A549 (cell line): ENCODE measurements at places on chromosomes 3 and 15.

GRCh38 chr3:189233225-189233858, 61.6 kb downstream of the TPRG1 start:
- DNase-seq: peak; percentile 73

DNA sequence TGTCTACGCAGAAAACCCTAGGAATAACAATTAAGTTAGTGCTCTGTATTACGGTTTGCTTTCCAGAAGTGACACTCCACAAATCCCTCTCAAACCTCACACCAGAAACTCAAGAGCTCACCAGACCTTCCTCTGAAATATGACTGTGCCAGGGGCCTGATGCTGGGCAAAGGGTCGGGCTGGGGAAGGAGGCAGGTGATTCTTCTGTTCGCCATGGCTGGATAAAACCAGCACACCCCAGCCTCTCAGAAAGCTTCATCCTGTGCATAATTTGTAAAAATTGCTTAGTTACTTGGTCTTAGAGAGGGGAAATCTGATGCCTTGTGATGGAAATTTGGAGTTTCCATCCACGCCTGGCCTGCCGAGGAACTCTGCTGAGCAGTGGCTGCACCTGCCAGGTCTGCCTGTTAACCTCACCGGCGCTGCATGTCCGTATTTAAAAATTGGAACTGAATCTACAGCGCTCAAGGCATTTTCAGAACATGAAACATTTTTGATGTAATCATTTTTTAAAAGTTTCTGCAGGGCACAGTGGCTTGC, 22.7 kb upstream of the ATP1B3 start:
- no peak for DNase-seq

DNA sequence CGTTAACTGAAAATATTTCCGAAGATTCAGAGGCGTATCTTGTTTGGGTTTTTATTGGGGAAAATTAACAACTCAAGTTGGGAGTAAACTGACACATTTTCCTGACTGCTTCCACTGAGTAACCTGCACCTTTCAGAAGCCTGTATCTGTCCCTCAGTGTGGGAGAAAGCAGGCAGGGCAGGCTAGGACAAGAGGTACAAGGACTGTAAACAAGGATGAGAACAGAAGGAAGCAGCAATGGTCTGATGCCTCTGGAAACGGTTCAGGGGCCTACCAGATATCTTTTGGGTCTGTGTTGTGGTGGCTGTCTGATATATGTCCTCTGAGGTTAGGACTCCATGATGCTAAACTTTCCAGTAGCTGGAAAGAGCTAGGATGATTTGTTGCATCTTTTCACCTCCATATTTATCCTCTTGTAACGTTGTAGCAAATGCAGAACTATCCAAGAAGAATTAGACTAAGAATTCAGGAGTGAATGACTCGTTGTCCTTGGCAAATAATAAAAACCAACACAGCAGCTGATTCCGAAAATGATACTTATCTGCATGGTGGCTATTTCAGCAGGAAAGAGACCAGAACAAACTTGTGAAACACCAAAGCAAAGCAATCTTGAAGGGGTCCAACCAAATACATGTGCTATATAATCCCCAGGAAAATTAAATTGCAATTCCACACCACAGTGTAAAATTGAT, 195.9 kb upstream of the ICE2 start:
- no peak for DNase-seq

DNA sequence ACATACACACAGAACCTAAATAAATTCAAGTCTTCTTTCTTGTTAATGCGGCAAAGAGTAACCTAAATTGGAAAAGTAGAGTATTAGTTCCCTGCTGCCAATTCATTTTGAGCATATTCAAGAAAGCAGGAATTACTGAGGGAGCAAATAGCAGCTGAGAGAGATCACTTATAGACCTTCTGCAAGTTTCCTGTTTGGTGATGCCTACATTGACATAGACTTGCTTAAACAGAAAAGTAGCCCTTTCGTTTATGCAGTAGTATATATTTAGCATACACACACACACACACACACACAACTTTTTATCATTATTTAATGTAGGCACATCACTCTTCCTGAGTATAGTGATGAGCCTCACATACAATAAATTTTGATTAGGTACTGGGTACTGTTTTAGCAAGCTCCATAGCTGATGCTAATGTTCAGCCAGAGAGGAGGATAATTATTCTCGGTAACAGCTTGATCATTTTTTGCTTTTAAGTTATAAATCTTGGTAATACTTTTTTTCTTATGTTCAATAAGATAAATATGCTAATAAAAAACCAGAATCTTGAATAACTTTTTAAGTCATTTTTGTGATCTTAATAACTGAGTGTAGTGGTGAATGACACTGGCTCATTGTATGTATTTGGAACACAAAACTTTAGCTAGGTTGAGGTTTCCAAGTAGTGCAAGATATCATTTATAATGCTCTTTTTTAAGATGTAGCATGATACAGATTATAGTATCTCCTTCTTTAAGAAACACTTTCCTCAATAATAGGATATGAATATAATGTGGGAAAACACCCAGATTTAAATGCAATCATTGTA, 174.7 kb downstream of the MBNL1 start:
- no peak for DNase-seq

DNA sequence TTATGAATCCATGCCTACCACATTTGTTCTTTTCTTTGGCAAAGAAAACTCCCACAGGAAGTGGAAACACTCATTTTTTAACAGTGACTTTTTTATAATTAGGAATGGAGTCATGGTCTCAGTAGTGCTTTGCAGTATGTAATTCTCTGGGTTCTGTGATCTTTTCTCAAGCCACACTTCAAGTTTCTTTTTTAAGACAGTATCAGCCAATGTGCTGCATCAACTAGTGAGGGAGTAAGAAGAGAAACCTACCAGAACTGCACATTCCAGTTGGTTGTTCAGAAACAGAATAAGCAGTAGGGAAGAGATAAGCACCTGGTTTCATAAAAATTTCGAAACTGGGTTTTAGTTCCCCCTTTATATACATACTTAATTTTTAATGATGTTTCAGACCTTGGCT, 126.3 kb downstream of the FOXB1 start:
- DNase-seq: no peak

DNA sequence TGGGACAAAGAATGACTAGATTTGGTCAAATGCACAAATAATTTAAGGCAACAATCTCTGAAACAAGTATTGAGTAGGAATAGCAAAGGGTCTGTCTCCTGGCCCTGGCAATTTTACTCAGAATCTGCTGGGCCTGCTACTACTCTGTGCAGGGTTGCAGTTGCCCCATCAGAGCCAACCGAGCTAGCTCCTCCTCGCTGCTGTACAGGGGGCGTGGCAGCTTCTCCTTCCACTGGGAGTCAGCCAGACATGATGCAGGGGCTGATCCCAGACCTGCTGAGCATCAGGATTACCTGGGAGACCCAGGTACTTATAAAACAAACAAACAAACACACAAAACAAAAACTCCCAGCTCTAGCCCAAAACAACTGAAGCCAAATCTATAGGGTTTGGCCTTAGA, 30.5 kb upstream of the PXYLP1 start:
- no peak for DNase-seq

- DNase-seq: peak; percentile 33
Observed at GRCh38 chr15:64209680-64210334, 47.0 kb upstream of the PPIB start.

GRCh38 chr3:125051715-125052581, 3.8 kb downstream of the HEG1 start:
- no peak for DNase-seq

DNA sequence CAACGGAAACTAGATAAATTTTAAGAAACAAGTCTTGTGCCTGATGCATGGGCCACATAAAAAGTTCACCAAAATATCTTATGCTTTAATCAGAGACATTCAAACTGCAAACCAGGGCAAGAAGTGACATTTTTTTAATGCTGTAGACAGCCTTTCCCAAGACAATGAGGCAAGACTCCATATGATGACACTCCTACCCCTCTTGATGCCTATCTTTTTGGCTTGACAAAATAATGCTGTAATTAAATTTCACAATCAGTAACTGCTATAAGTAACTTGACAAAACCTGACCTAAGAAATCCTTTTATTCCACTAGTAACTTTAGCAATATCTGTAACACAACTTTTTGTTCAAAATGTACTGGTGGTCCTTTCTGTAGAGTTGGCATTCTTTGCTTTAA, 48.7 kb downstream of the ECT2 start:
- DNase-seq: no peak

- DNase-seq: no peak
Observed at GRCh38 chr3:149235599-149236424, 14.2 kb upstream of the CP start.

GRCh38 chr3:61628636-61629035, 67.3 kb downstream of the PTPRG start:
- DNase-seq: no peak
